ENCODE measurements at places on chromosomes 4 and X. TPM values are rescaled to one million over a fixed set of nuclear protein-coding genes. Genes with fewer than 3 reads are reported as not detected.

RADX gene
- 9.1 TPM for total RNA-seq

DGKK gene
- total RNA-seq: not detected

CCSER1 gene
- not detected for total RNA-seq

PPP1R3F gene
- total RNA-seq: 4.8 TPM

CT55 gene
- not detected for total RNA-seq

ITGB1BP2 gene
- total RNA-seq: 2.2 TPM

MAP7D2 gene
- total RNA-seq: 0.11 TPM

IL21 gene
- not detected for total RNA-seq

SLITRK4 gene
- not detected for total RNA-seq

KLHL13 gene
- total RNA-seq: 0.54 TPM

PRKG2 gene
- total RNA-seq: 0.78 TPM

EDA2R gene
- not detected for total RNA-seq

SLC2A9 gene
- total RNA-seq: 1.8 TPM

NAP1L2 gene
- total RNA-seq: 2.7 TPM

DUX4 gene
- total RNA-seq: not detected

Measured in CD8-positive, alpha-beta T cell (primary cell).